Breast epithelium (tissue), 4 donors: ENCODE measurements at places on chromosomes 2 and 18. TPM values are rescaled to one million over a fixed set of nuclear protein-coding genes. Genes with fewer than 3 reads are reported as not detected.
A peak's percentile ranks its signal among the peaks of the same experiment; 100 is the strongest.

GRCh38 chr18:62844850-62845643 is 129.7 kb downstream of the PHLPP1 start:
- no peaks in the 10 kb centered on the region for H3K4me1 ChIP-seq
- H3K27ac ChIP-seq = no peak overlapping the region
- no peaks in the 10 kb centered on the region for H3K27me3 ChIP-seq
- no peaks in the 10 kb centered on the region for H3K36me3 ChIP-seq

DNA sequence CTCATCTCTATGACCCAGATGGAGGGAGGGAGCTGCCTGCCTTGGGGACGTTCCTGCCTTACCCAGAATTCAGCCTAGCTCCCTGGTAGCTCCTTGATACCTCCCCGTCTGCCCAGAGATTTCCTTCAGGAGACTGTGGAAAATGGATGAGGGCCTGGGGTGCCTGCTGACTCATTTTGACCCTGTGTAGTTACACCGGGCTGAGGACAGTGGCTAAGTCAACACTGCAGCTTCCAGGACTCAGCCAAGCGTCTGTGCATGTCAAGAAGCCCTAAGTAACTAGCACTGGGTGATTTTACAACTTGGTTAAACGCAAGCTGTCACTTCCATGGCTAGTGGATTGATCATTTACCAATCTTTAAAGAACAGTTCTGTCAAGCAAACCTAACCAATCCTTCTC is 23.3 kb upstream of the EPAS1 start:
- H3K27ac ChIP-seq = peak overlapping the region; percentile 41
- no peaks in the 10 kb centered on the region for H3K4me1 ChIP-seq
- DNase-seq = no peak
- no peaks in the 10 kb centered on the region for H3K36me3 ChIP-seq

Gene ANKRD62
- total RNA-seq = not detected

DNA sequence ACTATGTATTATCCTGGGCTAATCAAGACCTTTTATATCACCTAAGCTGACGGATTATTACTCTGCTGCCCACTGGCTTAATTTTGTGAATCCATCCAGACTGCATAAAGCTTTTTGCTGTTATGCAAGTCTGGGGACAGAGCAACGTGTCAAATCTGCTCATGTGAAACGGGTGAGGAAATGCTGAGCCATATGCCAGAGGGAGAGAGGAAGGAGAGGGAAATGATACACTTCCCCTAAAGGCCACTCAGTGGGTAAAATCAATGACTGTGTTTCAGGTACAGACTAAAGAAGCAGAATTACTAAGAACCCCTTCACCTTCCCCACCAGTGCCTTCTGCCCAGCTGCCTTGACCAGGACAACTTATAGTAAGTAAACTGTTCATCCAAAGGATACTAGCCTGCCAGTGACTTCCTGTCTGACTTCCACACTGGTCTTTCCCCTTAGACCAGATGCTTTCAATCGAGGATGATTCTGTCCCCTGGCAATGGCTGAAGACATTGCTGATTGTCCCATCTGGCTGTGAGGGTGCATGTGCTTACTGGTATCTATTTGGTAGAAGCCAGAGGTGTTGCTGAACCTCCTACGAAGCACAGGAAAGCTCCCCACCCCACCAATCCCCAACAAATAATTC is 43.0 kb downstream of the STAT1 start:
- H3K4me1 ChIP-seq = no peaks in the 10 kb centered on the region
- no peak overlapping the region for H3K4me3 ChIP-seq
- no peaks in the 10 kb centered on the region for H3K27me3 ChIP-seq
- no peak overlapping the region for H3K27ac ChIP-seq

Gene TIA1
- 172 TPM for total RNA-seq

GRCh38 chr18:29248805-29249204 is 1071.9 kb upstream of the CDH2 start:
- H3K36me3 ChIP-seq = no peaks in the 10 kb centered on the region
- H3K4me3 ChIP-seq = no peak overlapping the region
- H3K4me1 ChIP-seq = no peaks in the 10 kb centered on the region
- H3K27ac ChIP-seq = no peak overlapping the region
- no peaks in the 10 kb centered on the region for H3K27me3 ChIP-seq
- DNase-seq = no peak

- no peaks in the 10 kb centered on the region for H3K4me1 ChIP-seq
- no peak for DNase-seq
- H3K36me3 ChIP-seq = no peaks in the 10 kb centered on the region
- no peaks in the 10 kb centered on the region for H3K27me3 ChIP-seq
- H3K4me3 ChIP-seq = no peak overlapping the region
Observed at GRCh38 chr2:189474526-189474925, 33.3 kb downstream of the WDR75 start.

- H3K27ac ChIP-seq = no peak overlapping the region
- DNase-seq = no peak
Observed at GRCh38 chr2:33158482-33159003, 211.8 kb downstream of the LTBP1 start.

DNA sequence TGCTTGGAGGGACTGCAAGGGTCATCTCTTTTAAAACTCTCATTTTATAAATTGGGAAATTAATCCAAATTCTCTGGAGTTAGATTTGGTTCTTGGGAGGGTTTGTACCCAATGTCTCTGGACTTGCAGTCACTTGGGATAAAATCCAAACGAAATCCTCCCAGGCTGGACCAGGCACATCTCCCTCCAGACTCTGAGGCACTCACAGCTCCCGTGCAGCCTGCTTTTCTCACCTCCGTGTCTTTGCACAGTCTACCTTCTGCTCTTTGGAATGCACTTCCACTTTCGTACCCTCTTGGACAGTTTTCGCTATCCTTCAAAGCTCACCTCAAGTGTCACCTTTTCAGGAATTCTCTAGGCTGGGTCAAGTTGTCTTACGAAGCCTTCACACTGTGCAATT is 166.3 kb downstream of the MYCN start:
- no peaks in the 10 kb centered on the region for H3K36me3 ChIP-seq
- H3K4me1 ChIP-seq = no peaks in the 10 kb centered on the region
- H3K27ac ChIP-seq = no peak overlapping the region
- no peaks in the 10 kb centered on the region for H3K27me3 ChIP-seq

- H3K27ac ChIP-seq = no peak overlapping the region
- no peaks in the 10 kb centered on the region for H3K36me3 ChIP-seq
- no peak for DNase-seq
Observed at GRCh38 chr2:49146401-49146800, 7.9 kb downstream of the FSHR start.

DNA sequence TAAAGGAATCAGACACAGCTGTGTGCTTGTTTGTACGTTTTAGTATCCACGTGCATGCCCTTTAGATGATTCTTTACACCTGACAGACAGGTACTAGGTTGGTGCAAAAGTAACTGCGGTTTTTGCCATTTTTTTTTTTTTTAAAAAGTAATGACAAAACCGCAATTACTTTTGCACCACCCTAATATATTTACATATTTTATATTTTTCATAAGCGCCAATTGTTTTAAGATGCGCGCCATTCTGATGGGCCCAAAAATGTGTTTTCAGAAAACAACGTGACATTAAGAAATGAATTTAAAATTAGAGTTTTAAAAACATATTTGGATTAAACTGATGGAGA is 972 bp upstream of the COBLL1 start:
- no peak for DNase-seq
- H3K36me3 ChIP-seq = no peaks in the 10 kb centered on the region
- no peaks in the 10 kb centered on the region for H3K4me1 ChIP-seq
- no peaks in the 10 kb centered on the region for H3K27me3 ChIP-seq
- H3K27ac ChIP-seq = peak overlapping the region; percentile 97
- peak overlapping the region; percentile 84 for H3K4me3 ChIP-seq

GRCh38 chr2:44980751-44981713 is 28.2 kb downstream of the SIX2 start:
- no peaks in the 10 kb centered on the region for H3K4me1 ChIP-seq
- no peak overlapping the region for H3K27ac ChIP-seq
- H3K36me3 ChIP-seq = no peaks in the 10 kb centered on the region
- no peak overlapping the region for H3K4me3 ChIP-seq

Gene RAB27B
- 1.1 TPM for total RNA-seq

- no peak overlapping the region for H3K4me3 ChIP-seq
- peak overlapping the region; percentile 54 for H3K27ac ChIP-seq
- no peak for DNase-seq
- no peaks in the 10 kb centered on the region for H3K4me1 ChIP-seq
- H3K27me3 ChIP-seq = no peaks in the 10 kb centered on the region
Observed at GRCh38 chr2:223050188-223050587, 1.8 kb upstream of the KCNE4 start.

Gene PLCD4
- 8.0 TPM for total RNA-seq

DNA sequence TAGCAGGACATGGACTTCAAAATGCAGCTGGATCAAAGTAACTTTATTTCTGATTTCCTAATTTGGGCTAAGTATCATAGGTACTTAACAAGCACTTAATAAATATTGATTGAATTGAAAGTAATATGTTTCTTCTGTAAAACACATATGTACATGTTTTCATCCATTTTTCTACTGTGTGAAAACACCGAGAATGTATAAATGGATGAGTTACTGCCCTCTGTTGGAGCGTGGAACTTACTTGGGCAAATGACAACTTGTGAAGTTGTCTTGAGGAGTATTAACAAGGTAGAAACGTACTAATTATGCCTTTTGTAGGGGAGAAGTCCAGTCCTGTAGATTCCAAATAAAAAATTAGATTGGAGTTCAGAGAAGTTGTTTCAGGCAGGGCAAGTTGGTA is 87.2 kb downstream of the PHLPP1 start:
- H3K36me3 ChIP-seq = no peaks in the 10 kb centered on the region
- no peak for DNase-seq
- H3K27me3 ChIP-seq = no peaks in the 10 kb centered on the region

DNA sequence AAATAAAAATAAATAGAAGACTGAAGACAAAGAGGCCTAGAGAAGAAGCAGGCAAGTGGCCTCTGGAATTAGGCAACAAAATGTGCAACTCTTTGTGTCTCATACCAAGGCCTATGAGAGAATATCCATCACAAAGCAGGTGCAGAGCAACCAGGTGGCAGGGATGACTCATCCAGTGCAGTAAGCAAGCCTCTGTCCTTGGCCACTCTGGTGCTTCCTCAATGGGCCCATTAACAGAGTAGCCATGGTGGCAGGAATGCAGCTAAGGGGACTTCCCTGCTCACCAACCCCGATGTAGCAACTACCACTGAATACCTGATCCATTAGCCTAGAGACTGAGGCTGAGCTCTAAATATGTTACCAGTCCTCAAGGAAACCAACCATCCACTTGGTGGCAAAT is 11.0 kb upstream of the EPG5 start:
- H3K27me3 ChIP-seq = no peaks in the 10 kb centered on the region
- no peaks in the 10 kb centered on the region for H3K4me1 ChIP-seq
- no peaks in the 10 kb centered on the region for H3K36me3 ChIP-seq
- no peak for DNase-seq
- H3K4me3 ChIP-seq = no peak overlapping the region

GRCh38 chr18:63980027-63980426 is 10.1 kb downstream of the SERPINB8 start:
- no peak for DNase-seq
- H3K4me1 ChIP-seq = no peaks in the 10 kb centered on the region
- H3K4me3 ChIP-seq = peak overlapping the region; percentile 49
- no peaks in the 10 kb centered on the region for H3K27me3 ChIP-seq
- no peaks in the 10 kb centered on the region for H3K36me3 ChIP-seq

- DNase-seq = no peak
- H3K4me3 ChIP-seq = no peak overlapping the region
- H3K27me3 ChIP-seq = no peaks in the 10 kb centered on the region
- H3K36me3 ChIP-seq = no peaks in the 10 kb centered on the region
Observed at GRCh38 chr2:222193328-222193983, 105.3 kb downstream of the PAX3 start.

GRCh38 chr2:201127570-201127969 is 11.6 kb downstream of the CFLAR start:
- H3K4me3 ChIP-seq = peak overlapping the region; percentile 7
- H3K27ac ChIP-seq = peak overlapping the region; percentile 88

DNA sequence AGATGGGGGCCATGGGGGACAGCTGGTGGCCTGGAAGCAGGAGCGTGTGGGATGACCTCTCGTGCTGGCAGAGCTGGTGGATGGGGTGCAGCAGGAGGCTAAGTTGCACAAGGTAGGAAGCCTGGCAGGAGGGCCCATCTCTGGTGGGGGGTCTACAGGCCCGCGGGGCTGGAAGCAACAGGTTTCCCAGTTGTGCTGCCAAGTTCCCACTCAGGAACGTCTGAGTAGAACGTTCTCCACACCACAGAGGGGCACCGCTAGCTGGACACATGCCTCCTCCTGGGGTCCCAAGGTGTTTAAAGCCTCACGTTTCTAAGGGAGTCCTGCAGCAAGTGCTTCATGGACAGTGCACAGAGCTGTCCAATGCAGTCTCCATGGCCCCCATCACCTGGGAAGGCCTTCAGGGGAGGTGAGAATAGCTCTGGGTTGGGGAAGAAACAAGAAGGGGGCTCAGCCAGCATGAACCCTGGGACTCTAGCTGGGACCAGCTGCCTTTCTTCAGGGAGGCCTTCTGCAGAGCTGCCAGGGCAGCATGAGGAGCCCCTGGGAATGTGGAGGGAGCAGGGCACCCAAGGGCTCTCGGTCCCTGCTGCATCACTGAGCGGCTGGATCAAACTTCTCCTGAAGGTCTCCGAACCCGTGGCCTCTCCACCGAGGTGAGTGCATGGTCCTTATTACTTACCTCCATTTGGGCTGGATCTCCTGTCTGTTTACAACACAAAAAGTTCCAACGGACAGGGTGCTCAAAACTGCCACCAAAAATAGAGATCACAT is 80.0 kb downstream of the TWIST2 start:
- no peaks in the 10 kb centered on the region for H3K4me1 ChIP-seq
- no peaks in the 10 kb centered on the region for H3K27me3 ChIP-seq
- H3K27ac ChIP-seq = no peak overlapping the region
- no peak overlapping the region for H3K4me3 ChIP-seq
- no peak for DNase-seq

GRCh38 chr2:190984595-190984994 is 29.4 kb downstream of the STAT1 start:
- DNase-seq = no peak
- no peak overlapping the region for H3K27ac ChIP-seq
- peaks cover 18% of the 10 kb centered on the region for H3K36me3 ChIP-seq
- no peaks in the 10 kb centered on the region for H3K27me3 ChIP-seq
- H3K4me3 ChIP-seq = no peak overlapping the region

Gene GALNT14
- 0.16 TPM for total RNA-seq

Gene PGAP1
- 7.2 TPM for total RNA-seq

- no peak overlapping the region for H3K27ac ChIP-seq
- H3K27me3 ChIP-seq = no peaks in the 10 kb centered on the region
- no peaks in the 10 kb centered on the region for H3K4me1 ChIP-seq
- DNase-seq = no peak
Observed at GRCh38 chr2:56244911-56245530, 61.2 kb downstream of the CCDC85A start.

- no peak for DNase-seq
- H3K4me1 ChIP-seq = no peaks in the 10 kb centered on the region
- H3K27me3 ChIP-seq = peaks cover 42% of the 10 kb centered on the region
Observed at GRCh38 chr2:112876257-112876970, 34.6 kb upstream of the IL37 start.

Gene EFEMP1
- total RNA-seq = 445 TPM
